CD4-positive, alpha-beta memory T cell (primary cell): ENCODE measurements at places on chromosomes 3 and 15.

- DNase-seq = no peak
Measured at GRCh38 chr3:39147711-39148434, 5.5 kb downstream of the CSRNP1 start.

- DNase-seq = no peak
Measured at GRCh38 chr3:20563251-20563650, 377.2 kb upstream of the SGO1 start.

DNA sequence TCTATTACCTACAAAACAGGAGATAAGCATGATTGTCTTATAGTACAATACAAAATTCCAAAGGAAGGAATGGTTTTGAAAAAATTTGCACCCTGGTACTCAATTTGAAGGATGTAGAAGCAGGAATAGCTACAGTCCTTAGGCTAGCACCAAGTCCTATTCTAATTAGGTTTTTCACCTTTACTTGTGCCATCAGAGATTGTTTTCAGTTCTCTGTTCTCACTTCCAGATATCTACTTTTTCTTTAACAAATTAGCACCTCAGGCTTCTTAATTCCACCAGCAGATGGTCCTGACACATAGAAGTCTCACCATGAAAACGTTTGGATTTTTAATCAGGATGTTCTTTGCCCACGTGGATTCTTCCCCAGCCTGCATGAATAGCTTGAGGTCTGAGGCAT is 43.8 kb downstream of the IL5RA start:
- DNase-seq = no peak

GRCh38 chr15:36831904-36832287 is 252.5 kb downstream of the CDIN1 start:
- no peak for DNase-seq

- DNase-seq = no peak
Measured at GRCh38 chr15:73026511-73027054, 25.7 kb upstream of the NEO1 start.

DNA sequence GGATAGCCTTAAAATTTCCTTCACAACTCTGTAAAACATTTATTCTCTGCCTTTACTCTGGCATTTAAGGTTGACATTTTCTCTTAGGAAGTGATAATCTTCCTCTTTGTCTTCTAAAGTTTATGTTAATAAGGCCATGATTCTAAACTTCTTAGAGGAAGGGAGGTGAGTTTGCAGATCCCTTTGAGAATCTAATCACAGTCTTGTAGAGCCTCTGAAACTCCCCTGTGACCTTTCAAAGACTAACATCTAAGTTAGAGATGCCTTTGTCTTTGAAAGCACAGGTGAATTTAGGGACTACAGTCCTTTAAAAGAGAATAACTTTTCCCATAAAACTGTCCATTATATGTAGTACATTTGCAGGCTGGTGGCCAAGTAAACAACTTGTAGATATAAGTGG is 115.1 kb downstream of the PLCL2 start:
- no peak for DNase-seq

GRCh38 chr15:88613074-88613944 is 7.8 kb upstream of the AEN start:
- DNase-seq = no peak
